Left ventricle myocardium superior (tissue), 1 donor: ENCODE measurements at places on chromosomes 1 and 21.

DNA sequence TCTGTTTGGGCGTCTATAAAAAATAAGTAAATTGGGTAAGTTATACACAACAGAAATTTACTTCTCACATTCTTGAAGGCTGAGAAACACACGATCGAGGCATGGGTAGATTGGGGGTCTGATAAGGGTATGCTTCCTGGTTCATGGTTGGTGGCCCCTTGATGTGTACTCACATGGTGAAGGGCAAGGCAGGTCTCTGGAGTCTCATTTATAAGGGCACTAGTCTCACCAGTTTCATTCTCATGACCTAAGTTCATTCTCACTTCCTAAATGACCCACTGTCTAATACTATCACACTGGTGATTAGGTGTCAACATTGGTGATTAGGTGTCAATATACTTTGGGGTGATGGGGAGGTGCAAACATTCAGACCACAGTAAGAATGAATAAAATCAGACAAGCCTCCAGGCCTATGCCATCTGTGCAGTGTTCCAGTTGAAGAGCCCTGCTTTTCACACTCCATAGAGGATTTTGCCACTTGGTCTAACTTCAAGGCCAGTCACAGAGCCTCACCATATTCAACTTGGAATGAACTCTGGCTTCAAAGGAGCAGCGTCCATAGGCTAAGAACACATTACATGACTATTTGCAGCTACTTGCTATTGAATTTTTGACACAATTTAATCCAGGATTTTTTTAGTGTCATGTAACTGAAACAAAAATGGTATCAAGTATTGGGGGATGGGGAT lies 2.5 kb upstream of the GBP4 start:
- DNase-seq, result no peak

- DNase-seq, result no peak
Measured at GRCh38 chr1:30324251-30325084, 398.9 kb downstream of the MATN1 start.

- DNase-seq, result no peak
Measured at GRCh38 chr1:202280595-202280994, 61.1 kb downstream of the UBE2T start.

DNA sequence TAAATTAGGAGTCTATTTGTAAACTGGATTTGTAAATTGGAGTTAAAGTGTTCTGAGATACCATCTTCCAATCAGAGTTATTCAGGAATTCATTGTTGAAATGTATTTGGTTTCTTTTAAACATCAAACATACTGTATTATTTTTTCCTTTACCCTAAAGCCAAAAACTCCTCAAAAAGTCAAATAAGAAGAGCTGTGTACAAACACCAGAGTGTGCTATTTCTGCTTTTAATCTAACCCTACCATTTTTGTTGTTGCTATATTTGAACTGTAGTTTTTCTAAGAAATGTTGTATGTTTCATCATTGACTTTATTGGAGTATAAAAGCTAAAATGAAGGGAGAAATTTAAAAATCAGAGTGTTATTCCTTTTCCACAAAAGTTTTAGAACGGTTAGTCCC lies 35.8 kb downstream of the SLC30A7 start:
- DNase-seq, result no peak

DNA sequence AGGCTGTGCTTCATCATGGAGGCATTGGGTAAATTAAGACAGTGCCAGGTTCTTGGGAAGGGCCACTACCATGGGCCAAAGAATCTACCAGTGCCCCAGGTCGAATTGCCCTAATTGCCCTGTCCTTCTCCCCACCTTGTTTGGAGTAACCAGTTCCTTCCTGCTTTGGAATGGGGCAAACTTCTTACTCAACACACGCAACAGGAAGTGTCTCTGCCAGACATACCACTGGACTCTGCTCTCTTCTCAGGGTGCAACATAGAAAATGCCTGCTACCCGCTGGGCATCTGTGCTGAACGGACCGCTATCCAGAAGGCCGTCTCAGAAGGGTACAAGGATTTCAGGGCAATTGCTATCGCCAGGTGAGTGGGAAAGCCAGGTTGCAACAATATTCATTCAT lies 15.8 kb downstream of the CDA start:
- no peak for DNase-seq

- DNase-seq, result no peak
Measured at GRCh38 chr1:30950053-30950452, 41.5 kb upstream of the SDC3 start.

DNA sequence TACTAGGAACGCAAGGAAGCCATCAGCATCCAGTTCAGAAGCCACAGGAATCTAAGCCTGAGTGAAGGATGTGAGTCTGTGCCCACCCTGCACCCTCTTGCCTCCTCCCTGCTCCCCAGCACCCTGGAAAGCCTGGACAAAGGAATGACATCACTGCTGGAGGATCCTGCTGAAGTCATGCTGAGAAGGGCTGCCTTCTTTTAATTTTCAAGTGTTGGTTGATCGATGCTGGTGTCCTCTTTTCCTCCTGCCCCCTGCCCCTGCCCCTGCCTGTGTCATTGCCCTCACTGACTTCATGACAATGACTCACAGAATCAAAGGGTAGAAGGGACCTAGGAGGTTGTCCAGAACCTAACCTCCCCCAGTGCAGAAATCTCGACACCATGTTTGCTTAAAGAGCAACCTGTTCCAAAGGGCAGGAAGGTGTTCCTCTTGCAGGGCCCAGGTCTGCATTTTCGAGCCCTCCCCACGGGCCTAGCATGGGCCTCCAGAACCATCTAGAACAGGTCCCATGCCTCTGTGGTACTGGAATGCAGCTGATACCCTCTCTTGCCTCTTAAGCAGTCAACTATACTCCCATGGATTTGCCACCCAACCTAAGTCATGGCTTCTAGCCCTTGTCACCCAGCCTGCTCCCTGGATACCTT lies 9.6 kb downstream of the DHRS3 start:
- no peak for DNase-seq

DNA sequence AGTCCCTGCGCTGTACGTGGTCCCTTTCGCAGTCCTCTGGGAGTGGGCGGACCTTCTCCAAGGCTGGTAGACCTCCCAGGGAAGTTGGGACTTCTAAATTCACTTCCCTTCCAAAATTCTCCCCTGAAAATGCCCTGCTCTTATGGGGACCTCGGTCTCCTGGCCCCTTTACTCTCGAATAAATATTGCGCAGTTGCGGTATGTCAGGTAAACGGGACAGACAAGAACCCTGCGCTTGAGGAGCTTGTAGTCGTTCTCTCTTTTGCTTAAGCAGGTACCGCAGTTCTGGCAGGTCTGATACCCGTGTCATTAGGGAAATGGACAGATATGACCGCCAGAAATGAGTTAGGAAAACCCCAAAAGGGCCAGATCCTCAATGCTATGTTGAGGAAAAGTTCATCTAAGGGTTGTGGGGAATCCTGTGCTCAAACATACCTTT lies 561 bp downstream of the KIF2C start:
- DNase-seq, result no peak

DNA sequence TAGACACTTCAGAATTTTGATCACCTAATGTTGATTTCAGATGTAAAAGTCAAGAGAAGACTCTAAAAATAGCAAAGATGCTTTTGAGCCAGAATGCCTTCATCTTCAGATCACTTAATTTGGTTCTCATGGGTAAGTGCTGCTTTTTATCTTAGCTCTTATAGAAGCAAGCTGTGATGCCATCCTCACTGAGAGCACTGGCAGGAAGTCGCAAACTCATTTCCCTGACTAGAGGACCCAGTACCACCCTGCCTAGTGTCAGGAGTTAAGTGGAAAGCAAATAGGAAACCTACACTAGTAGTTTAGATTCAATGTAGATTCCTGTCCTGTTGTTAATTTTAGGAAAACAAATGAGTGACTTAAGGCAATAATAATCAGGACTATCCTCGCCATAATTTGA lies 12.1 kb downstream of the IFNAR2 start:
- DNase-seq, result no peak

DNA sequence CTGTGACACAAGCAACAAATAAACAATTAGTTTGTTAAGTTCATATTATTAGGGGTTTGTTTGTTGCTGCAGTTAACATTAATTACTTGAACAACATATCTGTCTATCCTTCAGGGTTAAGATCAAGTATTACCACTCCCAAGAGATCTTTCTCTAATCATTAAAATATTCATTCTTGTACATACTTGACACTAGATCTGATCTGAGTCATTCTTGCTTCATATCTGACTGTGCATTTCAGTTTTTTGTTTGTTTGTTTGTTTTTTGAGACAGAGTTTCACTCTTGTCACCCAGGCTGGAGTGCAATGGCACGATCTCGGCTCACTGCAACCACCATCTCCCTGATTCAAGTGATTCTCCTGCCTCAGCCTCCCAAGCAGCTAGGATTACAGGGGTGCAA lies 613.3 kb upstream of the PLXNA2 start:
- no peak for DNase-seq

- no peak for DNase-seq
Measured at GRCh38 chr1:152621993-152622392, 910 bp downstream of the LCE3A start.

- DNase-seq, result no peak
Measured at GRCh38 chr1:101282314-101283038, 45.7 kb downstream of the S1PR1 start.

DNA sequence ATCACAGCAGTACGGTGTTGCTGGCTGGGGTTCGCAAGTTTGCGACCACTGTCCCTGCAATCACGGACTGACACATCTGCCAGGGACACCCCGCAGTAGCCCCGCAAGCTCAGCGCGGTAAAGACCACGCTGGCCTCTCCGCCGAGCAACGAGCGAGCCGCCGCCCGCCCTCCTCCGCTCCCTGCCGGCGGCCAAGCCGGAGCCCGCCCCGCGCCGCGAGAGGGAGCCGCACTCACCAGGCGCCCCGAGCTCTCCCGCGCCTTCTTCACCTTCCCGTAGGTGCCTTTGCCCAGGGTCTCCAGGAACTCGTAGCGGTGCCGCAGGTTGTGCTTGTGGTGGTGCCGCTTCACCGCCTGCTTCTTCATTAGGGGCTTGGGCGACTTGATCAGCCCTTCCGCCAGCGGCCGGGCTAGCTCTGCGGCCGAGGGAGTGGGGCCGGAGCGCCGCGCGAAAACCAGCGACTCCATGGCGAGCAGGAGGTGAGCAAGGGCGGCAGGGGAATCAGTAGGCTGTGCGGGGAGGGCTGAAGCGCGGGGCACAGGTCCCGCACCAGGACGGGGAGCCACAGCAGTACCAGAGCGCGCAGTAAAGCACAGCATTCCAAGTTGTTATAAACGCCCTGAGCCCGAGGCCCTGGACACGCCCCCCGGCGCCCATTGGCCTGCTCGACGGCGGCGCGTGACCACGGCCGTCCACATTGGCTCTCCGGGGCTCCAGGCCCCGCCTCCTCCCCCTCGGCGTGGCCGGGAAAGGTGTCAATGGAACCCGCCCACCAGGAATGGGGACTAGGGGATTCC lies at the start of gene NUAK2:
Gene NUAK2, minus strand, starts transcription at position 584 of the 797 bp plus-strand sequence. Its CDS starts 117 bp downstream, at position 467.
- DNase-seq, result peak; percentile 96

- DNase-seq, result no peak
Measured at GRCh38 chr1:46062651-46063319, 69.6 kb downstream of the PIK3R3 start.

- DNase-seq, result no peak
Measured at GRCh38 chr21:33972539-33972938, 56.9 kb upstream of the ATP5PO start.

DNA sequence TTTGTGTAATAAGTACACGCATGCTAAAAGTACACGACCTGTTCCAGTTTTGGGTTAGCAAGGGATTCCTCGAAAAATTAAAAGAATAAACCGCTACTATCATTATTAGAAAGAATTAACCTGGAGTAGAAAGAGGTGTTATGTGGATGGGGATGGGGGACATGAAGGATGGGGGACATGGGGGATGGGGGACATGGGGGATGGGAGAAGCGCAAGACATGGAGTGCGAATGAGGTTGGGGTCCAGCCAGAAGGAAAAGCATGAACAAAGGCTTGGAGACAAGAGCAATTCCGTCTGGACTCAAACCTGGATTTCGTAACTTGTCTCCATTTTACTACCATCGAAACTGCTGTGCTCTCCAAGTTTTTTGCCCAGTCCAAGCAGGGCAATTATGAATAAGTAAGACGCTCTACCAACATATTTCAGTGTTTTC lies 591 bp upstream of the KDM1A start:
- no peak for DNase-seq

DNA sequence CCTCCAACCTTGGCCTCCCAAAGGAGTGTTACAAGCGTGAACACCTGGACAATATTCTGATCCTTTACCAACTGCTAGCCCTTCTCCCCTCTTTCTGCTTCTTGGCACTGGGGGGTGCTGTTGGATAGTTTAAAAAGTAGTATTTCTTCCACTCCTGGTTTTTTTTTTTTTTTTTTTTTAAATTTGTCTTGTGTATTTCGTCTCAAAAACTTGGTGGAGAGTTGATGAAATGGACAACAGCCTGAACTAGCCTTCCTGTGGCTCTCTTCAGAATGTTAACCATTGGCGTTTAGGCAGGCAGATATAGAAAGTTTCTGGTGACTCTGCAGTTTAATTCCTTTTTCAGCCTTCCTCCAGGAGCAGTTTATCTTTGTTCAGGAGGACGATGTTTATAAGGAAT lies 69.7 kb upstream of the USP24 start:
- no peak for DNase-seq

DNA sequence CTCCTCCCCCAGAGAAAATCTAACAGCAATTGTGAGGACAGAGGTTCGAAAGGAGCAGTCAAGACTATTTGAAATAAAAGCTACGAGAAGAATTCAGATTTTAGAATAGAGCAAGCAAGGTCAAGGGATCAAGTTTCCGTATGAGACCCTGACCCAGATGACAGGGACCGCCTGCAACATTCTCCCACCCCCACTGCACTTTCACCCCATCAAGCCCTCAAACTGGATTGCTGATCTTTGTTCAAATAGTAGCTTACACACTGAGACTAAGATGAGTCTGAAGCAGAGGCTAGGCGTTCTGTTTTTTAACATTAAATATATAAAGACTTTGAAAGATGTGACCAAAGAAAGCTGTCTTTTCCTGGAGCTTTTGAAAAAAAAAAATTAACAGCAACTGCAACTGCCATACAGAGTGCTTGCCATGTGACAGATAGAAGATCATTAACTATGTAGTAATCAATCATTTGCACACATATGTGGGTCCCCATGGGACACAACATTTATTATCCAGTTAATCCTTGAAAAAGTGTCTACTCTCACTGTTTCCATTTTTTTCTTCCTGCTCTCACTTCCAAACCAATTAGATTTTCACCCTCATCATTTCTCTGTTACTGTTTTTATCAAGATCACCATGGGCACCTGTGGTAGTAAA lies 120.0 kb downstream of the GRIK1 start:
- DNase-seq, result no peak

DNA sequence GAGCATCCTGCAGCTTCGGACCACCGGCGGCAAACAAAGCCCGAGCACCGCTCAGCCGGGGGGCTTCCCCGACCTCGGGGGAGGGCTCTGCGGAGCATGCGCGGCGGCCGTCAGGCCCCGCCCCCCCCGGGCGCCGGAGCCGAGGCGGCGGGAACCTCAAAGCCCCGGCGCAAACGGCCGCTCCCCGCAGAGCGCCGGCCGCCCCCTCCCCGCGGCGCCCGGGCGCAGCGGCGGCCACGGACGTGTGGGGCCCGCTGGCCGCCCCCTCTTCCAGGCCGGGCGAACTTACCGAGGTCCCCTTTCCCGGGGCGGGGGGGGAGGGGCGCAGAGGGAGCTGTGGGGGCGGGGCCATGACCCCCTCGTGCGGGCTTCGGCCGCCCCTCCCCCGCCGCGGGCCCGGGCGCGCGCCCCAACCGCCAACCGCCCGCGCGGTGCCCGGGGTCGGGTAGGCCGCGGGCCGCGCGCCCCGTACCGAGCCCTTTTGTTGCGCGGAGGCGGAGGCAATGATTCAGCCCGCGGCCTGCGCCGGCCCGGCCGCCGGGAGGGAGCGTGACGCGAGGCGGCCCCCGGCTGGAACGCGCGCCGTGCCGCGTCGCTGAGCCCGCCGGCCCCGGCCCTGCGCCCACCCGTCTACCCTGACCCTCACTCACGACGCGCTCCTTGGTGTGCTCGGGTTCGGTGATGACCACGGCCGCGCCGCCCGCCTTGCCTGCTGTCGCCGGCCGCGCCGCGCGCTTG lies 1.7 kb downstream of the RCC2 start:
- peak; percentile 71 for DNase-seq
